ENCODE measurements at places on chromosomes 12 and 14.
A peak's percentile ranks its signal among the peaks of the same experiment; 100 is the strongest.

GRCh38 chr12:74626397-74626796, 88.8 kb downstream of the ATXN7L3B start:
- DNase-seq: no peak

DNA sequence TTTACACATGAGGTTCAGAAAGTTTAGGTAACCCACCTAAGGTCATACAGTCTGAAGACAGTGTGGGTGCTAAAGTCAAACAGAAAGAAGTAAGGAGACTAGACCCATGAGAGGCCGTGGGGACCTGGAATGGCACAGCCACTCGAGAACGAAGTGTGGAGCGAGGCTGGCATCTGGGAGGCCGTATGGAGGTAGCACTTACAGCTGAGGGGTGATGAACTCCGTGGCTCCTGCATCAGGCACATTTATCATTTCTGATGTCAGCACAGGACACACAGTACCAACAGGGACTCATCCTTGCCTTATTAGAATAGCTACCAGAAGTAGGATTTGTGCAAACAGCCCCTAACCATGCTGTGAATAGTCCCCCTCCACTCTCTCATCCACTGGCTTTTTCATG, 30.5 kb downstream of the CRACR2A start:
- DNase-seq: no peak

DNA sequence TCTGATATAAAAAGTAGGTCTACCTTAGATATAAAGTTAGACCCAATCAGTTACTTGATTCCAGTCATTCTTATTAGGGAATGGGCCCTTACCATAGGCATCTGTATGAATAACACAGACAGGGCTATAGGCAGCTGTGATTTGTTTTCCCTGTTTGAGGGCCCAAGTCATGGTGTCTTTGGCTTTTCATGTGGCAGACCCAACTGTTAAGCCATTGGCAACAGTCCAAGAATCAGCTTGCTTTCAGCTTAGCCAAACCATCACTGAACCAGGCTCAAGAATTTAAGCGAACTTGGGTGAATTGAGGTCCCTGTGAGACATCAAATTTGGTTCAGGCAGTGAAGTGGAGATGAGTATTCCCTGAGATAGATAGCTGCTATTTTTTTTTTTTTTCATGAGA, 111.2 kb downstream of the LRRIQ1 start:
- no peak for DNase-seq

GRCh38 chr12:56836800-56837663, 73.9 kb downstream of the HSD17B6 start:
- peak; percentile 71 for DNase-seq

DNA sequence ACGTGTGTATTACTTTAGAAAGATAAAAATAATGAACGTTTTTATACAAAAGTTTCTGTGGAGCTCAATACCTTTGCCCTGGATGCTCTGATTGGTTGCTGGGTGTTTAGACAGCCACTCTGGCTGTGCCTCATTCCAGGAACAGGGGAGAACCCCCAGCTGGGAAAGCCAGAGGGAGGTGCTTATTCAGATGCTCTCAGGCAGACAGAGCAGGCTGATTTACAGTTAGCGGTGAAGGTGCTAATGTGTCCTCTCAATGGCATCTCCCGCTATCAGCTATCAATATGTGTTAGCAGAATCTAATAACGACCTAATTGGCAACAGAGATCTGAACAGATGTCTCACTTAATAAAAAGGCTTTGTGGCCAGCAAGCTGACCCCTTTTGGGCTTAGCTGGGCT, 402.3 kb downstream of the NUAK1 start:
- DNase-seq: no peak

GRCh38 chr14:67487937-67488893, at the start of gene TMEM229B:
TMEM229B (minus strand) TSS chr14:67488721; CDS start chr14:67473923, 14,798 bp downstream.
- peak; percentile 95 for DNase-seq
